Central memory CD8-positive, alpha-beta T cell (primary cell): ENCODE measurements at places on chromosomes 2 and 18.

GRCh38 chr2:80053522-80054345 is 250.8 kb downstream of the LRRTM1 start:
- DNase-seq: no peak

DNA sequence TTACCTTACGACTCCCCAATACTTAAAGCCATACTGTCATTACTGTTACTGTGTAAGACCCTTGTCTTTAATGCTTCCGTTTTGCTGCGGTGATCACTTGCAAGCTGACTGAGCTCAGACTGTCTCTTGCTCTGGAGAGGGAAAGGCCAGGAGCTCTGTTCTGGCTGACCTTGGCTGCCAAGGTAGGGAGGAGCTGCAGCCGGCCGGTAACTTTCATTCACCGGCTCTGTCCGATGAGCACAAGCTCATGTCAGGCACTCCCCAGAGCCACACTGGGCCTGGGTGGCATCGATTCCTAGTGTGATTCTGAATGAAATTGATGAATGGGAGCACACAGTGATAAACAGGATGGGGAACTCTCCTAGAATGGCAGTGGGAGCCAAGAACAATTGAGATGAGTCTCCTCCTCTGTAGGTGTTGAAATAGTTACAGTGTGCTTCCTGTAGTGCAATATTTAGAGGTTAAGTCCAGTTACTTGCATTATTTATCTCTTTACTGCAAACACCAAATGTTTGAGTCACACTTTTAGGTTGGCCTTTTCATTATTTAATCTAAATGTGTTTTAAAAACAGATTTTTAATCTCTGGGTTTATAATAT is 100.9 kb downstream of the ATP9B start:
- no peak for DNase-seq

DNA sequence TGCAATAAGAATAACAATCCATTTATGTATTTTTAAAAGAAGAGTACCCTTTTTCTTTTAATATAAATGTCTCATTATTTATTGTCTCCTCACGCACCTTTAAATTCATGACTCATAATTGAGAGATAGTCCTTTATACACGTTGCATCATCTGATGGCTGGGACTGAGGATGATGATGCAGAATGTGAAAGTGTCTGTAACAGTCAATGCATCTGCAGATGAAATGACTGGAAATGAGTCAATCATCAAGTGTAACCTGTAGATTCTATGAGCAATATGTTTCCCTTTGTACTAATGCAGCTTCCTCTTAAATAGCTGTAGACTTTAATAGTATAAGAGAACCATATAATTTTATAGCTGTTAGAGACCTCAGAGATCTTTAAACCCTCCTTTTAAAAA is 26.1 kb upstream of the SYT4 start:
- no peak for DNase-seq

- no peak for DNase-seq
These were observed 84.4 kb downstream of the TGOLN2 start for GRCh38 chr2:85243101-85244072.

DNA sequence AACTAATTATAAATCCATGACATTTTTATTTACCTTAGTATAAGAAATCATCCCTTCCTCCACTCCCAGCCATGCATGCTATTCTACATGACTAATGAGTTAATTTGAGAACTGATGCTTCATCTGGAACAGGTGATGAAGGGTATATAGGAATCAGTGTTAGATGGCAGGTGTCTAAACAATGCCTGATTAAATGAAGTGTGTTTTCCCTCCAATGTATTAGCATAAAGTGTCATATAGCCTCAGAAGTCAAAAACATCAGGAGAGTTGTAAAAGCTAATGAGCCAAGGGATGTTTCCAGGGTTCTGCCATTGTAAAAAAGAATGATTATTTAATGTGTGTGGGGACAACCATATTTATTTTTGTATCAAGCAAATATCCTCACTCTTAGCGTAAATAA is 913.8 kb downstream of the DCC start:
- no peak for DNase-seq

DNA sequence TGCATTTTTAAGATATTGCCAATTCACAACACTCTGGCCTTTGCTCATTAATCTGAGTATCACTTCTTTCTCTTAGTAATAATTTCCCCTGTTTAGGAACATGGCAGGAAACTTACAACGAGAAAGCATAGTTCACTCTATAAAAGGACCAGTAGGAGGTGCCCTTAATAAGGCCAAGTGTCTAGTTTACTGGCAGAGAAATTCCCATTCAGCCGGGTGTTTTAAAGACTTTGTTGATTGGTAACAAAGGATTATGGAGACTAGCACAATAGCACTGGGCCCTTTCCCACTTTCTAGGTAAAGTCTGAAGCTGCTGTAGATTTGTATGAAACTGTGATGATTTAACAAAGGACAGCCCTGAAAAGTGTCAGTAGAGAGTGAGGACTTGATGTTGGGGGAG is 3.1 kb downstream of the DCC start:
- DNase-seq: no peak

DNA sequence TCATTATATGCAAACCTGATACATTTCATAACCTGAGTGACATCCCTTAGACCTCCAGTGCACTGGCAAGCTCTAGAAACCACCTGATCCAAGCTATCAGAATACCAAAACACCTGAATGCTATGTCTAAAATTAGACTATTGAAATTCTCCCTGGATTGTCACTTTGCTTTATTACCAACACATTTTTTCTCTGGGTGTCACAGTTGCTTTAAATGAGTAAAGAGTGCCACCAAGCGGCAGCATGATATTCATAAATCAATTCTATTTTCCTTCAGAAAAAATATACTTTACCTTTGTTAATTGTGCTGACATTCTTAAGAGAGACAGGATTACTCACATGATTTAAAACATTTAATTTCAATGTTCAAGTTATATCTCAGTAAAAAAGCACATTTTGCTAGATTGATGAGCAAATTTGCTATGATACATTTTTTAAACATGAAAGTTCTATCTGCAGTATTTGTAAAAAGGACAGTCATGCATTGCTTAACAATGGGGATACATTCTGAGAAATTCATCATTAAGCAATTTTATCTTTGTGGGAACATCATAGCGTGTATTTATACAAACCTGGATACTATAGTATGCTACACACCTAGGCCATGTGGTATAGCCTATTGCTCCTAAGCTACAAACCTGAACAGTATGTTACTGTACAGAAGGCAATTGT is 338.4 kb upstream of the SLC39A10 start:
- DNase-seq: peak; percentile 16

GRCh38 chr2:128579825-128580224 is 261.2 kb upstream of the HS6ST1 start:
- DNase-seq: no peak

- DNase-seq: peak; percentile 39
These were observed 10.9 kb downstream of the CATIP start for GRCh38 chr2:218367415-218368149.

GRCh38 chr2:219627103-219628100 is at the start of gene SLC4A3:
Gene SLC4A3 (plus strand): TSS chr2:219627630. CDS start chr2:219627993, 363 bp downstream.
- no peak for DNase-seq

DNA sequence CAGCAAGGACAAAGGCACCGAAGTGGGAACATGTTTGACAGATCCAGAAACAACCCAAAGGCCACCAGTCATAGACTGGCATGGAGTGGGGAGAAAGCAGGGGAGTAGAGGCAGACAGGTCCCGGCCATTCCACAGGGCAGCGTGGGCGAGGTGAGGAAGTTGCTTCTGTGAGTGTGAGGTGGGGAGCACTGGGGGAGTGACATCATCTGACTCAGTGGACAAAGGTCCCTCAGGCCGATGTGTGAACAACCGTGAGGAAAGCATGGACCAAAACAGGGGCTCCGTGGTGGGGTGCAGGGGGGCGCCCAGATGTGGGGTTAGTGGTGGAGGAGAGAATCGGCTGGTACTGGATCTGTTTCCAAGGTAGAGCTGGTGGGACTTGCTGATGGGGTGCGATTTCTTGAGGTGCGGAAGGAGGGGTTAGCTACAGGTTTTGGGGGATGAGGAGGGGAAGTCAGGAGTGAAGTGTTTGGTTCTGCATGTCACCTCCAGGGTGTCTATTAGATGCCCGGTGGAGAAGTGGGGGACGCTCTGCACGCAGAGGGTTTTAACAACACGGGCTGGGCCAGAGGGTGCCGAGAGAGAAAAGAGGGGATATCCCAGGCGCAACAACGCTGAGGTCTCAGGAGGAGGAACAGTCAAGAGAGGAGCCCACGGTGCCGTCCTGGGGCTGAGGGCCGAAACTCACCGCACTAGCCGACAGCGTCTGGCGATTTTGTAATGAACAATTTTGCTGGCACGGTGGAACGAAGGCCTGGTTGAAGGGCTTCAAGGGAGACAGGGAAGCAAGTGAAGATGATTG is 2.5 kb upstream of the SFT2D3 start:
- no peak for DNase-seq

DNA sequence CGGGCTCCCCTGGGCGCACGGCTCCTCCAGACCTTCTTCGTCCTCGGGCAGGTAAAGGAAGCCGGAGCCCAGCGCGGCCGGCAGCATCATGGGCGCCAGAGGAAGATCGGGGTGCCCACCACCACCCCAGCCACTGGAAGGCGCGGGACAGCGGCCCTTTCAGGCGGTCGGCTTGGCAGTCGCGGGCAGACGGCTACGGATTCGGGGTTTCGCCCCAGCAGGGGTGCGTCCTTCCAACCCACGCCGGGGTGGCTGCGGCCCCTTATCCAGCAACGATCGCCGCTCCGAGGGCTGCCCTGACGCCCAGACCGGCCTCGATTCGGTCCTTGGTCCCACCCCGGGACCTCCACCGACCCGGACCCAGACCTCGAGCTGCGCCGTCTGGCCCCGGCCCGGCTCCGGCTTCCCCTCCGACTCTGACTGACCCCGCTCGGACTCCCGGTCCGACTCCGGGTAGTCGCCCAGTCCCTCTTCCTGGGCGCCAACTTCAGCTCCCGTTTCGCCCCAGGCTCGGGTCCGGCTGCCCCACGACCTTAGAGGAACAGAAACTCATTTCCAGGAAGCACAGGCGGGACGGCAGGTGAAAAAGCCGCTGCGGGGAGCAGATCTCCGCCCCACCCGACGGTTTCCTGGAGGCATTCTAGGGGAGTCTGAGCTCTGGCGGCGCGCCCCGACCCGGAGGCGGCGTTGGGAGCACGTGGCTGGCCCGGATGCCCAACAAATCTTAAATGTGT is 30.2 kb upstream of the SSB start:
- DNase-seq: peak; percentile 15

DNA sequence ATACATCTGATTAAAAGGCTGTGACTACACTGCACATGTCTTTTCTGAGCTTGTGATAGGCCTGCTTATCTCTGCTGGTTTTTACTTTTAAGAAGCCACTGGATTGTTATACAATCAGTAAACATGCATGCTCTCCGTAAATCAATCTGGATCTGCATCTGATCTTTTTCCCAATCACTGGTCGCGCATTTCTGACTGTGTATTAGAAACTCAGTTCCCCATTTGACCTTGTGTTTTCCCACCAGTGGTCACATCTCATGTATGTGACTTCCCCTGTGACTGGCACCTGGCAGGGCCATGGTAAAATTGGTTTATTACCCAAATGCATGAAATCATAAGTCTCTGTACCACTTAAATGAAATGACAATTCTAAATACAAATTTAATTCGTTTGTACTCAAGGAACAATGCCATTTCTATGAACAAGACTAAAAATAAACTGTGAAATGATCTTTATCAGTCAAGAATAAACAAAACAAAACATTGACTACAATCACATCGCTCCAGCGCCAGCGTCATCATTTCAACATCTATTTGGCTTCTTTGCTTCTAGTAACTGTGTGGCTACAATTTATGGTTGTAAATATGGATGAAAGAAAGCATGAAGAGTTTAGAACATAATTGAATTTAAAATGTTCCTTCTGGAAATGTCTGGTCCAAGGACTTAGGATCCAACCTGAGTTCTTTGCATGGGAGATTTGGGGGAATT is 396.6 kb upstream of the TRIB2 start:
- no peak for DNase-seq

- DNase-seq: no peak
These were observed 12.6 kb downstream of the CYRIA start for GRCh38 chr2:16653083-16653375.

DNA sequence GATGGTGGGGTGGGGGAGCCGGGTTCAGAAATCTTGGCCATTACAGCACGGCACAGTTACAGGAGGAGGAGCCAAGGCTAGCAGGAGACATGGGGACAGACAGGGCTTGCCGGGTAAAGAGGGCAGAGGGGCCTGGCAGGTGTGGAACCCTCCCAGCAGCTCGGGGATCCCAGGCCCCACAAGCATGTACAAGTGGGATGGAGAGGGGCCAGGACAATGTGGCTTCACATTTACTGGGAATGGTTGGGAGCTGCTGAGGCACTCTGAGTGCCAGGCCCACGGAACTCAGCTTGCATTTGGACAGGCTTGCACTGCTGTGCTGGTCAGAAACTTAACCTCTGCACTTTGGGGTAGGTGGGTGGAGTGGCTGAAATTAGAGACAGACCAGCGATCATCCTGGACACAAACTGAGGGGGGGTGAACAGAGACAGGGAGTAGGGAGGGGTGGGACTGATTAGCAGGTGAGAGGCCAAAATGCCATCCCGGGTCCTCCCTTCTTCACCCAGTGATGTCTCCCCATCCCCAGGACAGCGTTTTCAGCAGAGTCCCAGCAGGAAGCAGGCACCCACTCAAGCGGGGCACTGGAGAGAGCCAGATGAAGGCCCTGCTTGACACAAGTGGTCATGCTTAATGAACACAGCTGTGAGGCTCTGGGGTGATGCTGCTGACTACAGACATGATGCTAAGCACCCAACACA is 9.6 kb downstream of the PER2 start:
- no peak for DNase-seq

DNA sequence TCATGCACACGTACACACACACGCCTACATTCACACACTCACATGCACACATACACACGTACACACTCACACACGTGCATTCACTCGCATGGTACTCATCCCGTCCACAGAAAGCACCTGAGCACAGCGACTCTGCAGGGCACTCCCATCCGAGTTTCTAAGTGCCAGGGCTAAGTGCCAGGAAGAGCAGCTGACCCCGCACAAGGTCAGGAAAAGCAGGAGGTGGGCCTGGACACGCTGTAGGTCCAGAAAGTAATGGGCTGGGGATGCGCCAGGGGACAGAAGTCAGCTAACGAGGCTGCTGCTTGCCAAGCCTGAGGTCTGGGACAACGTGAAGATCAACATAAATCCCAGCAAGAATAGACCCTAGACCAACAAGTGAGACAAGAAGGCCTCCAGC is 15.8 kb downstream of the ADI1 start:
- DNase-seq: no peak

DNA sequence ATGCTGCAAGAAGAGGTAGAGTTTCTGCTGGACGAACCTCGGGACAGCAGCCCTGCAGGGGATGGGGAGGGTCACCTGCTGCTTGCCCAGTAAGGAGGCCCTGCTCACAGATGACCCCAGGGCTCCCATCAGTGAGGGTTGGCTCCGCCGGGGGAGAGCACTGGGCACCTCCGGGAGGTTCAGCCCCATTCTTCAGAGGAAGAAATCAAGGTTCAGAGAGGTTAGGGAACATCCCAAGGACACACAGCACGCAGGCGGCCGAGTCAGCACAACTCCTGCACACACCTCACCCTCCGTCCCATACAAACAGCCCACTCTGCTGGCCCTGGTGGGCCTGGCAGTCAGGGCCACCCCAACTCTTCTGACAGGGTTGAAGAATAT is 11.7 kb upstream of the CCDC74B start:
- DNase-seq: no peak
